A549 treated with dexamethasone at 1 μM for 4 hours (cell line): ENCODE measurements at places on chromosomes 12 and 14. TPM values are rescaled to one million over a fixed set of nuclear protein-coding genes. Genes with fewer than 3 reads are reported as not detected.

Gene C1QL4
- total RNA-seq: 5.1 to 7.5 TPM (median 6.3 TPM) in 5 replicates

Gene MORN3
- total RNA-seq: 0.25 to 0.65 TPM (median 0.33 TPM) in 5 replicates

Gene GPR84
- 0.05 to 0.13 TPM (median 0.09 TPM) in 3 of 5 replicates, not detected in the others for total RNA-seq

Gene RNF212B
- not detected in 5 replicates for total RNA-seq

Gene HVCN1
- total RNA-seq: 0.45 to 0.83 TPM (median 0.62 TPM) in 5 replicates

Gene ANKRD9
- 4.0 to 8.9 TPM (median 7.1 TPM) in 5 replicates for total RNA-seq

Gene OR4K15
- total RNA-seq: not detected in 5 replicates

Gene SMCO2
- 0.11 to 0.24 TPM in 2 of 5 replicates, not detected in the others for total RNA-seq

Gene KRT71
- total RNA-seq: 0.06 TPM in 1 of 5 replicates, not detected in the others

Gene SPIC
- total RNA-seq: not detected in 5 replicates

Gene TDG
- 25.2 to 28.5 TPM (median 27.3 TPM) in 5 replicates for total RNA-seq

Gene LBHD2
- 0.12 to 0.22 TPM (median 0.20 TPM) in 3 of 5 replicates, not detected in the others for total RNA-seq

Gene NELL2
- 0.09 to 0.33 TPM (median 0.22 TPM) in 5 replicates for total RNA-seq

Gene SMIM41
- not detected in 5 replicates for total RNA-seq

Gene TAS2R20
- total RNA-seq: 0.06 to 0.12 TPM (median 0.11 TPM) in 3 of 5 replicates, not detected in the others

Gene SHMT2
- 110 to 145 TPM (median 136 TPM) in 5 replicates for total RNA-seq

Gene SYNDIG1L
- not detected in 5 replicates for total RNA-seq

Gene KLRC3
- 0.13 to 0.24 TPM (median 0.16 TPM) in 4 of 5 replicates, not detected in the other for total RNA-seq

Gene IKZF4
- 2.3 to 2.9 TPM (median 2.8 TPM) in 5 replicates for total RNA-seq

Gene L2HGDH
- total RNA-seq: 9.2 to 11.9 TPM (median 10.1 TPM) in 5 replicates

Gene KCNH3
- total RNA-seq: 1.2 to 2.2 TPM (median 2.1 TPM) in 5 replicates

Gene ACSM4
- not detected in 5 replicates for total RNA-seq

Gene TSHR
- total RNA-seq: not detected in 5 replicates

Gene LRTM2
- 0.05 to 0.15 TPM (median 0.06 TPM) in 3 of 5 replicates, not detected in the others for total RNA-seq

Gene KERA
- not detected in 5 replicates for total RNA-seq

Gene FSCB
- total RNA-seq: not detected in 5 replicates

Gene NKX2-1
- 0.05 to 0.11 TPM in 2 of 5 replicates, not detected in the others for total RNA-seq

Gene KRT82
- not detected in 5 replicates for total RNA-seq

Gene BCL7A
- 8.5 to 11.4 TPM (median 10.3 TPM) in 5 replicates for total RNA-seq

Gene CNTN1
- 41.8 to 71.5 TPM (median 59.8 TPM) in 5 replicates for total RNA-seq

Gene C3AR1
- not detected in 5 replicates for total RNA-seq

Gene ABCD2
- total RNA-seq: 0.01 TPM in 1 of 5 replicates, not detected in the others

Gene FAM181A
- not detected in 5 replicates for total RNA-seq

Gene NGB
- total RNA-seq: 0.05 TPM in 1 of 5 replicates, not detected in the others

Gene SERPINA3
- total RNA-seq: 10.4 to 14.2 TPM (median 12.6 TPM) in 5 replicates

Gene OAS2
- total RNA-seq: 0.08 to 0.26 TPM (median 0.18 TPM) in 5 replicates

Gene BDKRB1
- 0.38 to 0.66 TPM (median 0.44 TPM) in 5 replicates for total RNA-seq

Gene PROX2
- not detected in 5 replicates for total RNA-seq

Gene KRT3
- 0.05 to 0.06 TPM (median 0.05 TPM) in 3 of 5 replicates, not detected in the others for total RNA-seq

Gene EIF4B
- total RNA-seq: 281 to 365 TPM (median 350 TPM) in 5 replicates

Gene PEBP1
- total RNA-seq: 233 to 290 TPM (median 287 TPM) in 5 replicates

Gene LTBP2
- 7.4 to 14.0 TPM (median 11.1 TPM) in 5 replicates for total RNA-seq

Gene ASCL4
- total RNA-seq: not detected in 5 replicates

Gene LRRIQ1
- 0.30 to 1.0 TPM (median 0.76 TPM) in 5 replicates for total RNA-seq

Gene TEAD4
- 40.2 to 50.7 TPM (median 46.1 TPM) in 5 replicates for total RNA-seq

Gene ZCRB1
- 60.4 to 70.8 TPM (median 61.1 TPM) in 5 replicates for total RNA-seq

Gene SERPINA10
- total RNA-seq: 0.04 TPM in 1 of 5 replicates, not detected in the others

Gene EML1
- 30.7 to 38.3 TPM (median 35.4 TPM) in 5 replicates for total RNA-seq
